Mesothelial cell of epicardium (in vitro differentiated cells): ENCODE measurements at places on chromosomes 2 and 18. TPM values are rescaled to one million over a fixed set of nuclear protein-coding genes. Genes with fewer than 3 reads are reported as not detected.

CD207 gene
- total RNA-seq: not detected in 3 replicates

SLC25A52 gene
- not detected in 3 replicates for total RNA-seq

ACADL gene
- 13.0 to 13.2 TPM (median 13.0 TPM) in 3 replicates for total RNA-seq

ALK gene
- 0.09 to 0.23 TPM (median 0.13 TPM) in 3 replicates for total RNA-seq

NOSTRIN gene
- total RNA-seq: 0.90 to 1.0 TPM (median 0.98 TPM) in 3 replicates

CNGA3 gene
- not detected in 3 replicates for total RNA-seq

RGPD3 gene
- 0.09 to 0.18 TPM (median 0.18 TPM) in 3 replicates for total RNA-seq

RFTN2 gene
- 7.7 to 9.9 TPM (median 9.7 TPM) in 3 replicates for total RNA-seq

ACAA2 gene
- 55.6 to 57.2 TPM (median 56.1 TPM) in 3 replicates for total RNA-seq

CHRND gene
- not detected in 3 replicates for total RNA-seq

AMER3 gene
- total RNA-seq: not detected in 3 replicates

FAM110C gene
- 6.4 to 9.7 TPM (median 7.8 TPM) in 3 replicates for total RNA-seq

PPM1G gene
- total RNA-seq: 60.0 to 63.7 TPM (median 62.4 TPM) in 3 replicates

CGREF1 gene
- total RNA-seq: 1.5 to 3.0 TPM (median 1.8 TPM) in 3 replicates

RNF103 gene
- 39.2 to 41.2 TPM (median 39.4 TPM) in 3 replicates for total RNA-seq

ADGRF3 gene
- 0.20 to 0.83 TPM (median 0.22 TPM) in 3 replicates for total RNA-seq
